Activated CD8-positive, alpha-beta memory T cell treated with anti-CD3 and anti-CD28 coated beads for 1 hour (primary cell): ENCODE measurements at places on chromosomes 11 and 22.

DNA sequence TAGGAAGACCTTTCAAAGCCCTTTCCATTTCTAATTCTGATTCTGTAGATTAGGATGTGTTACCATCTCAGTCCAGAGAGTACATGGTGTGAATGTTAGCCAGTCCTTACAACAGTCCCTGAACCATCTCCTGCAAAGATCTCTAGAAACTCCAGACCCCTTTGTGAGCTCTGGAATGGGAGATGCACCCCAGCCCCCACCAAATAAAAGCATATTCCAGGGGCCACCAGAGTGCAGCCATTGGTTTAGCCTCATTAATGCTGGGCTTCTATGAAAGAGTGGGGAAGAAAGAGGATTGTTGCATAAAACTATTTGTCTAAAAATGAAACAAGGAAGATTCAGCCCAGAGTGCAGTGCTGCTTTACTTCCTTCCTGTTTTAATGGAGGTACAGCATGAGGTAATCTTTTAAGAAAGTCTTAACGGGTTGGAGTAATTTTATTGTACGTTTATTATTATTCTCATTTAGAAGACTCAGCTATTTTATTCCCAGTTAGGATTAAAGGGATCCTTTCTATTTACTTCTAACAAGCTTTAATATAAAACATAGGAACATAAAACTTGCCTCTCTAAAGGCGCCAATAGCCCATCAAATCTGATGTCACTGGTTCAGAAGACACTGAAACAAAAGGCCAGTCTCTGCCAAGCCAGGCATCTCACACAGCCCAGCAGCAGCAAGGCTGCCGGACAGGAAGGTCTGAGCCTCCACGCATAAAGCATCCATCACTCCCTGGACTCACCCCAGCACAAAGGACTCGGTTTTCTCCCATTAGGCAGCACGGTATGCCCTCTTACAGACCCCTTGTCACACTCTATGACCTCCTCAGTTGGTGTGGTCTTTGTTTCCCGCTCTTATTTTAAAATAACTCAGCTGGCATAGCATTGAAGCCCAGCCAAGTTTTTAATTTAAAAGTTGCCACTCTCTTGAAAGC lies 203.9 kb upstream of the BLID start:
- DNase-seq, result no peak

DNA sequence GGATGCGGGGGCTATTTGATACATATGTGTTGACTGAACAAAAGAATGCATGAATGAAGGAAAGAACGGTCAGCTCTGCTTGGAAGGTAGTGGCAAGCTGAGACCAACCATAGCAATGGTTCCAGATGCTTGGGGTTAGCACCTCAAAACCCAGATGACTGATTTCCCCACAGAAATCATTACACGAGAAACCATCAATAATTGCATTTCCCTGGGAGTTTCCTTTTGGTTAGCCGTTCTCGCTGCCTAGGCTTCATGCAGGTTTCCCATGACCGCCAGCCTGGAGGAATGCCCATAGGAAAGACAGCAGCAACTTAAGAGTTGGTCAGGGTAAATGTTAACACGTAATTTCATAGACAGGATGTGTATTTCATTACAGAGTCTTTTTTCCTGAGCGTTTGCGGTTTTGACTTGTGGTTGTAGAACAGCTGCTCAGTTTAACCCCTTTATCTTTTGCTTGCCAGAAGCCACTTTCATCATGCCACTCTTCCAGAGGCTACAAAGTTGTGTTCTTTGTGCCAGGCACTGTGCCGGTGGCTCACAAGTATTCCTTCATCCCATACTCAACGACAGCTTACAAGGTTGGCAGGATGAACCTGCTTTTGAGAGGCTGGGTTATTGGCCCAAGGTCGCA lies 2.8 kb downstream of the IL17RA start:
- no peak for DNase-seq

DNA sequence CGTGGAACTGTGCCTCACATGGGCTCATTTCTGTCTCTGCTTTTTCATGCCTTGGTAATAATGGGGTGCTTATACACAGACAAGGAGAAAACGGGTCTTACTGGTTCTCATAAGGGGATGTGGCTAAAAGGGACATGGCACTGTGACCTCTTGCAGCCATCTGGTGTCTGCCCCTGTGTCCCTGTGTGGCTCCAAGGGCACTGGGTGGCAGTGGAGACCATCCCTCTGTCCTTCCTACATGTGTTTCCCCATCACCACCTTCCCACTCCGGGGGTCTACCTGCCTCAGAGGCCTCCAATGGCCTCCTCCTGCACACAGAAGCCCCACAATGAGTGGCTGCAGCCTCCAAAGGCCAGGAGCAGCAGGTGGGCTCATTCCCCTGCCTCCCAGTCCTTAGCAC lies 221.2 kb downstream of the CEP164 start:
- DNase-seq, result no peak

- DNase-seq, result no peak
These were observed 344.9 kb upstream of the B3GAT1 start for GRCh38 chr11:134756811-134757540.

- no peak for DNase-seq
These were observed 3.0 kb downstream of the MN1 start for GRCh38 chr22:27798511-27799014.

DNA sequence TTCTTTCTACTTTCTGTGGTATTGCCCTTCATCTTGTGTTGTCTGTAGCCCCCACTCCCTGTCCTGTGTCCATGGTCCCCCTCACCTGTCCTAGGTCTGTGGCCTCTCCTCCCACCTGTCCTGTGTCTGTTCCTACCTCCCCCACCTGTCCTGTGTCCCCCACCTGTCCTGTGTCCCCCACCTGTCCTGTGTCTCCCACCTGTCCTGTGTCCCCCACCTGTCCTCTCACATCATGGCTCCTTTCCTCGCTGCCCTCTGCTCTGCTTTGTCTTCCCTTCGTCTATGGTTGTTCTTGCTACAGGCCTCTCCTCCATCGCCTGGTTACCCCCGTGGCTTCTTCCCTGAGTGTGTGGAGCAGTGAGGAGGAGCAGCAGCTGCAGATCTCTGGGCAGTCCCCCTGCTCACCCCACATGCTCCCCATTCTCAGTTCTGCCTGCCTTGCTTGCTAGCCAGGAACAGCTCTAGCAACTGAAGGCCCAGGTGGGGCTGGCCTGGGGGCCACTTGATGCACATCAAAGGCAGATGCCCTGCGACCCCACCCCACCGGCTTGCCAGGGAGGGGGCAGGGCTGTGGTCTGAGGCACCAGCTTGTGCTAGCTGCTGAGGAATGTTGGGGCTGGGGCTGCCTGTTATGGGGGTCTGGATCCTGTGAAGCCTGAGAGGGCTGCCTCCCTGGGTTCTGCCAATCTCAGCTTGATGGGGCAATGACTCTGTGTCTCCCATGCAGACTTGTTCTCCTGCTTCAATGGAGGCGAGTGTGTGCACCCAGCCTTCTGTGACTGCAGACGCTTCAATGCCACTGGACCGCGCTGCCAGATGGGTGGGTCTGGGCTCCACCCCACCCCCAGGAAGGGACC lies 5.6 kb downstream of the OTOG start:
- no peak for DNase-seq

- DNase-seq, result no peak
These were observed 2.5 kb upstream of the TTLL8 start for GRCh38 chr22:50060441-50061140.

- no peak for DNase-seq
These were observed 7.0 kb downstream of the UCP3 start for GRCh38 chr11:74001822-74002286.

GRCh38 chr11:116918925-116919655 lies 81.7 kb upstream of the APOA1 start:
- no peak for DNase-seq

DNA sequence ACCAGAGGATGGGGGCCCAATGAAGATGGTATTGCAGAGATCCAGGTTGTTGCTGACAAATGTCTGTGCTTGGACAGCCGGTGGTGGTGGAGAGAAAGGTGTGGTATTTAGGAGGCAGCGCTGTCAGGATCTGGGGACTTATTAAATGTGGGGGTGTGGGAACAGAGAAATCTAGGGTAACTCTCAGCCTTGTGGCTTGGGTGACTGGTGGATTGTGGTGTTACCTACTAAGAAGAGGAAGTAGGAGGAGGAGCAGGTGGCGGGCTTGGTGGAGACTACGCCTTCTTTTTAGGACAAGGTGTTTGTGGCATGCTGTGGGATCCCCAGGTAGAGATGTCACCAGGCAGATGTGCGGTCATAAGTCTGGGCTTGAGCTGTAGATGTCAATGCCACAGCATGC lies 144.0 kb downstream of the GRIK4 start:
- DNase-seq, result no peak

- no peak for DNase-seq
These were observed 36.3 kb upstream of the SOX6 start for GRCh38 chr11:16392616-16393015.

- DNase-seq, result no peak
These were observed 4.9 kb upstream of the SPECC1L start for GRCh38 chr22:24265734-24266133.

DNA sequence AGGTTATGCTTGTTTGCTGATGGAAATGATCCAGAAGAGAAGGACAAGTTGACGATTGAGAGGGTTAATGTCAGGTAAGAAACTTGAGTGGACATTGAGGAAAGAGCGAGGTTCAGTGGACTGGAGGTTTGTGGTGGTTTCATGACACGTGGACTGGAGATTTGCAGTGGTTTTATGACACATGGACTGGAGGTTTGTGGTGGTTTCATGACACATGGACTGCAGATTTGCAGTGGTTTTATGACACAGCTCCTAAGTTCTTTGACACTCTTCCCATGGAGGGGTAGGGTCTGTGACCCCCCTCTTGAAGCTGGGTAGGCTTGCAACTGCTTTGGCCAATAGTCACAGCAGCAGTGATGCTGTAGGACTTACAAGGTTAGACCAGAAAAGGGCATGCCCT lies 5.4 kb upstream of the MAPK8IP2 start:
- no peak for DNase-seq

DNA sequence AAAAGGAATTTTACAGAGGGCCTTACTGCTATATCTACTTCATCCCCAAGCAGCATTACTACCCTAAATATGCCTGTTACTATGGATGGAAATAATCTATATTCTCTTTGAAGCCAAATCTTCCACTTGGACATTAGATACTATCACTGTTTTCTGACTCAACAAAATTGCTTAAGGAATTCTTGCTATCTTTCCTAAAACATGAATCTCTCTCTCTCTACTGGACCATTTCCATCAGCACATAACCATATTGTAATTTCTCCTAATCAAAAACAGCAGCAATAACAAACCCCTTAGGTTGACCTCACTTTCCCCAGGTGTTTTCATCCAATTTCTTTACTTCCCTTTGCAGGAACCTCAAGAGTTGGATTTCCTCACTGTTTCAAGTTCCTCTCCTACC lies 67.9 kb upstream of the BLID start:
- no peak for DNase-seq

DNA sequence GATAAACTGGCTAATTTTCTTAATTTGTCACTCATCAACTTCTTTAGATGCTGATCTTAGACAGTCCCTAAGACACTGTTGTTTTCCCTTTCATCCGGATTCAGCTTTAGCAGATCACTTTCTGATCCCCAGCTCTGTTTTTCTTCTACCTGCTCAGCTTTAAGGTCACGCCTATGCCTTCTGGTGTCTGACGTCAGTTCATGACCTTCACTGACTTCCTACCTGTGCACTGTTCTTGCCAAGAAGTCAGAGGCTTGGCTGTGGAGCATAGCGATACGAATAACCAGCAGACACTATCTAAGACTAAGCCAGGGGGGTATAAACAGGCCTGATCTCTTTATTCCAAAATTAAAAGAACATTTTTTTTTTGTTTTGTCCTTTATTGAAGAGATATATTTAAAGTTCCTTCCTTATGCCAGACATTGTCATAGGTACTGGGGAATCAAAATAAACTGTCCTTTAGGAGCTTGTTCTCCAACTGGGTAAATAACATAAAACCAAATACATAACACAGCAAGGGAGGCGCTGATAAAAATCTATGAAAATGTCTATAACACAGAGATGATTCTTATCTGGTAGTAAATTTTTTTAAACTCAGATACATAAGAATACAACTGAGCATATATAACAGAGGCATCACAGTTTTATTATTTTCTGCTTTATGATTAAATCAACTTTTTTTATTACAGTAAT lies 352.2 kb upstream of the CTSC start:
- DNase-seq, result no peak

DNA sequence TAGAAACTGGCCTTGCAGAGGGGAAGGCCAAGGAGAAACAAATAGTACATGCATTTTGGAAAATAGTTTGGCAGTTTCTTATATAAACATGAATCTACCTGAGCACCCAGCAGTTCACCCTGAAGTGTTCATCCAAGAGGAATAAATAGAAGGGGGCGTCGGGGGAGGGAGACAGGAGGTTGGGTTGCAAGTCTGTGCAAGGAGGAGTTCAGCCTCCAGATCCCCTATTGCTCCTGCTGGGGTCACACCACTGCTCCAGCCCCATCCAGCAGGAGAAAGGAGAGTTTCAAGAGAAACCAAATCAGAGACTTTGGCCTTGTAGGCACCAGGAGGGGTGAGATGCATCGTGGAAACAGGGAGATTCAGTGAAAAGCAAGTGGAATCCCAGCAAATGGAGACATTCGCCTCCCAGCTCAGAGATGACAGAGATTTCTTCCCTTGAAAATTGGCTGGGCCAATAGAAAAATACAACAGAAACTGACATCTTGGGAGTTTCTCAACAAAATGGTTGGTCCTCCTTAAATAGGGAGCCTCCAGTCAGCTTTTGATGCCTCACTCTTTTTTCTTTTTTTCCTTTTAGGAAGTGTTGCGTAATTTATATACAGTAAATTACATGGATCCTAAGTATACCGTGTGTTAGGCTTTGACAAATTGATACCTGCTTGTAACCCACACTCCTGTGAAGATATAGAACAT lies 34.1 kb downstream of the OTOG start:
- DNase-seq, result no peak

DNA sequence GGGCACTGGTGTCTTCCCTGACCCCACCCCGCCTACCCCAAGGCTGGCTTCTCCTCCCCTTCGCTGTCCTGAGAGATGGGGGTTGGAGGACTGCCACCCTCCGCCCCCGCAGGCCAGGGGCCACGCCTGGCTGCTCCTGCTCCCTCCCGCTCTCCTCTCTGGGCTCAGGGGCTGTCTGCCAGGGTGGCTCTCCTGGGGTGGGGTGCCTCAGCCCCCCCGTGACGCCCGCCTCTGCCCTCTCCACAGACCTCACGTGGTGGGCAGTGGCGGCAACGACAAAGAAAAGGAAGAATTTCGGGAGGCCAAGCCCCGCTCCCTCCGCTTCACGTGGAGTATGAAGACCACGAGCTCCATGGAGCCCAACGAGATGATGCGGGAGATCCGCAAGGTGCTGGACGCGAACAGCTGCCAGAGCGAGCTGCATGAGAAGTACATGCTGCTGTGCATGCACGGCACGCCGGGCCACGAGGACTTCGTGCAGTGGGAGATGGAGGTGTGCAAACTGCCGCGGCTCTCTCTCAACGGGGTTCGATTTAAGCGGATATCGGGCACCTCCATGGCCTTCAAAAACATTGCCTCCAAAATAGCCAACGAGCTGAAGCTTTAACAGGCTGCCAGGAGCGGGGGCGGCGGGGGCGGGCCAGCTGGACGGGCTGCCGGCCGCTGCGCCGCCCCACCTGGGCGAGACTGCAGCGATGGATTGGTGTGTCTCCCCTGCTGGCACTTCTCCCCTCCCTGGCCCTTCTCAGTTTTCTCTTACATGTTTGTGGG lies 8.1 kb downstream of the RCOR2 start:
- no peak for DNase-seq

GRCh38 chr22:45948081-45948648 lies 28.8 kb downstream of the WNT7B start:
- no peak for DNase-seq
